ENCODE measurements at places on chromosomes 4 and X.

DNA sequence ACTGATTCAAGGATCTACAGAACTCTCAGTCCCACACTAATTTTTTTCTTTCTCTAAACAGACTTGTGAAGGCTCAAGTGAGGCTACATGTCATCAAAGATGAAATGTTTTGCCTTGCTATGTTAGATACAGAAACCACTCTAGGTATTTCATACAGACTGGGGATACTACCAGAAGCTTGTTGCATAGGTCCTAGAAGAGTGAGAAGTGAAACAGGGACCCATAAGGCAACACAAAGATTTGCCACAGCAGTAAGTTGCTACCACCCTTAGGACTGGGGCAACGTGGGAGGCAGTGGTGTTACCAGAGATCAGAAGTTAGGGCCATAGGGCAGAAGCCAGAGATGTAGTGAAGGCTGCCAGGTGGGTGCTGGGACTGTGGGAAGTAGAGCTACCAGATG is 50.7 kb upstream of the MID1IP1 start:
- DNase-seq, result no peak

GRCh38 chrX:48890934-48891401 is 6.6 kb downstream of the TIMM17B start:
- DNase-seq, result no peak

GRCh38 chr4:90254357-90254756 is 127.2 kb downstream of the CCSER1 start:
- DNase-seq, result no peak

DNA sequence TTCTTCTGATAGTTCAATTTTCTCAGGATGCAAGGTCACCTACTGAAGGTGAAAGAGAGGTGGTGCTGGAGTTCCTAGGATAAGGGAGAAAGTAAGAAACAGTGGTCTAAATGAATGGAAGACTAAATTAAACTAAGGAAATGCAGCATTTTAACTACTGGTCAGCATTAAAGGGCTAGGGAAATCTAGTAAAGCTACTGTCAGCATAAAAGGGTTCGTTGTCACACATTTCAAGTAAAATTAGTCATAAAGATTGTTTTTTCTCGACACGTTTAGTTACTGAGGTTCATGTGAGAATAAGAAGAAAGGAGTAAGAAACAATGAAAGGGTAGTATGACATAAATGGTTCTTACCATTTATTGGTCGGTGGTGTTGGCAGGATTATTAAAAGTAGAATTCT is 40.0 kb upstream of the COX18 start:
- no peak for DNase-seq

DNA sequence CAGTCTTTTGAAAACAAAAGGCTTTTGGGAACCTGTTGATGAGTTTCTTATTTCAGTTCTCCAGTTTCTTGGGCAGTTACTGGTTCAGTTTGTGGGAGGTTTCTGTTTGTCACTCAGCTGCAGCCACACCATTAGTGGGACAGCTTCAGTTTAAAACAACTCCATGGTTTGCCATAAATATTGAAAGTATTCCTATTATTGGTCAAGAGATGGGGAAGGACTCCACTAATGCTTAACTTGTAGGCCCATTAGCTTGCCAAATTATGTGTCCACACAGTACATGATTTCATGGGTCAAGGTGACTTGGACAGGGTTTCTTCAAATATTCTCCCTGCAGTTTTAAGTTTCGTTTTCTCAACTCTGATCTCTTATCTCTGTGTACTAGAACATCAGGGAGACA is 15.5 kb upstream of the ASIC5 start:
- no peak for DNase-seq

- peak; percentile 57 for DNase-seq
These were observed 210.5 kb downstream of the CHM start for GRCh38 chrX:85836868-85837267.

- peak; percentile 82 for DNase-seq
These were observed at the start of gene TET2 for GRCh38 chr4:105146276-105147015. Gene TET2 (plus strand): TSS chr4:105146876. CDS start chr4:105233943, 87,067 bp downstream.

- DNase-seq, result no peak
These were observed 66.9 kb upstream of the PCDH7 start for GRCh38 chr4:30653291-30653690.

GRCh38 chrX:140050906-140051305 is 85.6 kb upstream of the CXorf66 start:
- DNase-seq, result peak; percentile 20

GRCh38 chr4:8167815-8168214 is 9.2 kb upstream of the ABLIM2 start:
- DNase-seq, result no peak

- DNase-seq, result peak; percentile 27
These were observed 105.7 kb downstream of the PSAPL1 start for GRCh38 chr4:7328913-7329638.

- DNase-seq, result no peak
These were observed 71.1 kb upstream of the MAGEB2 start for GRCh38 chrX:30144221-30144620.

GRCh38 chr4:158649111-158649680 is 22.5 kb downstream of the C4orf46 start:
- no peak for DNase-seq

DNA sequence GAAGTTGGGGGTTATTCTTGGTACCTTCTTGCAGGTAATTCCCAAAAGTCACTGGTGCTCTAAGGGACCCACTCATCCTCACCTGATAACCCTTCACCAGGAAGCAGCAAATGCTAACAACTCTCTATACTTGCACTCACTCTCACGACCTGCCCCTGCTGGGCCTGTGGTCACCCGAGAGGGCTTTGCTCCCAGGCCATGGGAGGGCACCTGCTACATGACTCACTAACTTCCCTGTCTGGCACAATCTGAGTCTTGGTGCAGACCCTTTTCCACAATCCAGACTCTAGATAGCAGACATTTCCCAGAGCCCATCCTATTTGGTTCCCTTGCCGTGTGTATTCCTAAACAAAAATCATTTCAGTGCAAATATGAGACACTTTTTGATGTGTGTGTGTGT is 403.8 kb upstream of the FAT1 start:
- no peak for DNase-seq

DNA sequence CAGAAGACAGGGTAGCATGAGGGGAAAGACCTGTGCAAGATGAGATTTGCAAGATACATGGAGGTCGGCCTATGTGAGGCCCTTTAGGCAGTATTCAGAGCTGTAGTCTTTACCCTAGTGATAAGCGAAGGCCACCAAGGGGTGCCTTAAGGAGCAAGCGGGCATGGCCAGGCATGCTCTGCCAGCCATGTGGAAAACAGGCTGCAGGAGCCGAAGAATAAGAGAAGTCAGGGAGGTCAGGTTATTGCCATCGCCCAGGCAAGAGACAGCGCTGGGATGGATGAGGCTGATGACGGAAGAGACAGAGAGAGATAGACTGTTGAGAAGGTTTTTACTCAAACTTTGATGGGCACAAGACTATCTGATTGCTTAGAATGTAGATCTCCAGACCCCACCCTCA is 7.0 kb upstream of the FATE1 start:
- DNase-seq, result no peak

DNA sequence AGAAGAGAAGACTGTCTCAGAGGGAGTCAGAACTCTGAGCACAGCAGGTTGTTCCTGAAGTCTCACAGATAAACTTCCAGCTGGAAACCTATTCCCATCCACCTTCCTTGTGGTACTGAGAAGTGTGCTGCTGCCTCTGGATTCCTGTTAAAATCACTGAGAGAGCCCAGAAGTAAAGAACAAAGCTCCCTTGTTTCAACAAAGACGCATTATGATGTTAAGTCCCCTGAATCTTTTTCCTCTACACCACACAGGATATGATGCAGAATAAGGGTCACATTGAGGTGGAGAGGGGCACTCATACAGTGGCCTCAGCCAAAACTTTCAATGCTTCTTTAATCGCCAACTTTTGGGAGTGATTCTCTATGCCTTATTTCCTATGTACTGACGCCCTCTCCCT is 321.0 kb downstream of the OPHN1 start:
- no peak for DNase-seq

GRCh38 chr4:94068753-94069719 is 138.6 kb upstream of the SMARCAD1 start:
- DNase-seq, result peak; percentile 0

DNA sequence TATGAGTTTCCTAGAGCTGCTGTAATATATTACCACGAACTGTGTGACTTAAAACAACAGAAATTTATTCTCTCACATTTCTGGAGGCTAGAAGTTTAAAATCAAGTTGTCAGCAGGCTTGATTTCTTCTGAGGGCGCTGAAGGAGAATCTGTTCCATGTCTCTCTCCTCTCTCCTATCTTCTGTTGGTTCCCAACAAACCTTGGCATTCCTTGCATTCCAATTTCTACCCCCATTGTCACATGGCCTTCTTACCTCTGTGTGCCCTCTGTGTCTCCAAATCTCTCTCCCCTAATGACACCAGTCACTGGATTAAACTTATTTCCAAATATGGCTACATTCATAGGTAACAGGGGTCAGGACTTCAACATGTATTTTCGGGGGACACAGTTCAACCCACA is 672.7 kb downstream of the RPA4 start:
- DNase-seq, result no peak

- no peak for DNase-seq
These were observed 32.8 kb downstream of the STBD1 start for GRCh38 chr4:76339364-76339763.

GRCh38 chr4:169209388-169209883 is 61.3 kb downstream of the SH3RF1 start:
- no peak for DNase-seq

GRCh38 chr4:120838784-120839183 is 83.7 kb downstream of the PRDM5 start:
- DNase-seq, result no peak

DNA sequence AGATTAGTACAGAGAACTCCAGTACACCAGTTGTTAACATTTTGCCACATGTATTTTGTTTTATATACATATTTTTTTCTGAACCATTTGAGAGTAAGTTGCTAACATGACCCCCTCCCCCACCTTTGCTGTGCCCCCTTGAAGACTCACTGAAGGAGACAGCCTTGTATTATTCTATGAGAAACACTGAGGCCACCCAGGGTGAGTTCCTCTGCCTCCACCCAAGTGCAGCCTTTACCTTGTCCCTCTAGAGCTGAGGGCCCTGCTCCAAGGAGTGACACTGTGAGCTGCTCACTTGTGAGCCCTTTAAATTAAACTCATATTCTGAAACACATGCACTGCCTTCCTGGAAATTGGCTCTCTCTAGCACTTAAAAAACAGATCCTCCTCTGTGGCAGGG is 21.1 kb downstream of the KIT start:
- no peak for DNase-seq

GRCh38 chr4:30525662-30526315 is 194.4 kb upstream of the PCDH7 start:
- no peak for DNase-seq

GRCh38 chrX:675279-675954 is 44.8 kb downstream of the SHOX start:
- DNase-seq, result no peak

DNA sequence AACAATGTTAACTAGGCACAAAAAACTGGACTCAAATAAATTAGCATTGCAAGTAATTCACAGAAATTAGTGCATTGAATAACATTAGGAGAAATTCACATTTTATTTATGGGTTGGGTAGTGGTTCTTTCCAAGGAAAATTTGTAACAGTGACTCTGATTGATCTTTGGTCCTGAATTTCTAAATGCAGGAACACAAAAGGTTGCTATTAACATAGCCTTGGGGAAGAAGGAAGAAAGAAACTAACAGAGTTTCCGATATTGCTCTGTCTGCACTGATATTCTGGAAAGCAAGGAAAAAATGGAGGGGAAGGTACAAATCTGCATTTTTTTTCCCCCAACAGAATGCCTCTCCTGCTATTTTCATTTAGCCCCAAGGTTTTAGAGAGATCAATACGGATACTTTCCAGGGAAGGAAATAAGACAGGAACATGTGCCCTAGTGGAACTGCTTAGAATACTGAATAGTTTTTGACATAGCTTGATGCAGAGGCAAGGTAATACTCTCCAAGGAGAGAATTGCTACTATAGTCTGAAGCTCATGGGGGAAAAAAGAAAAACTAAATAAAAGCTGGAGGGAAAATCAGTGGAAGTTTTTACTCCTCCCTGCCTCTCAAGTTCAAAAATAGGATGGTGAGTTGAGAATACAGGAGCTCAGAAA is 490.1 kb downstream of the RAPGEF2 start:
- DNase-seq, result no peak

DNA sequence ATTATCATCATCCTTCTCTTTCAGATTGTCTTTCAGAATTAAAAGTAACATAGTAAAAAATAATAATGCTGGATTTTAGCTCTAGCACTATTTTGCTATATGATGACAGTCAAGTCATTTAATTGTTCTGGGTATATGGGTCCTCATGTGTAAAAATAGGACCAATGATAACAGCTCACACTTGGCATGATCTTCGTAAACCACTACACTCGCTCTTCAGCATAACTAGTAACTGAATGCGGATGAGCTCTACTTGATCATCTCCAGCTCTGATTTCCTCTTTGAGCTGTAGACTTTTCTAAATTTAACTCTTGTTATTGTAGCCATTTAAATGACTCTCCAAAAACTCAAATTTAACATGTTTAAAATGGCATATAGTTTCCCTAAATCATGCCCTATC is 831.8 kb upstream of the HS3ST1 start:
- no peak for DNase-seq

DNA sequence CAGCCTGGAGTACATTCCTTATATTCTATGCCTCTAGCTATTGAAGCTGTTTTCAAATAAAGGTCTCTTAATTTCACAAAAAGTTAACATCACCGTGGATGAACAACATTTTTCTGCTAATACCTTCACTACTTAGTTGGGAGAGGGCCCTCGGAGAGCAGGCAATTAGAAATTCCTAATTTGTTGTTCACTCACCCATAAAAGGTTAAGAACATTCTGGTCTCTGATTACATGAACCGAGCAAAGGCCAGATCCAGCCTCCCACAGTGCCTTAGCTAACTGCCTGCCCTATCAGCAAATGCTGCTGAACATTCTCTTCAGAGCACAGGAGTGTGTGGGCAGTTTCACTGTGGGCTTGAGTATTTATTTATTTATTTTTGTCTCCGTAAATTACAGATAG is 36.0 kb upstream of the TTC29 start:
- peak; percentile 43 for DNase-seq

GRCh38 chr4:53557669-53558064 is 33.6 kb downstream of the LNX1 start:
- no peak for DNase-seq

DNA sequence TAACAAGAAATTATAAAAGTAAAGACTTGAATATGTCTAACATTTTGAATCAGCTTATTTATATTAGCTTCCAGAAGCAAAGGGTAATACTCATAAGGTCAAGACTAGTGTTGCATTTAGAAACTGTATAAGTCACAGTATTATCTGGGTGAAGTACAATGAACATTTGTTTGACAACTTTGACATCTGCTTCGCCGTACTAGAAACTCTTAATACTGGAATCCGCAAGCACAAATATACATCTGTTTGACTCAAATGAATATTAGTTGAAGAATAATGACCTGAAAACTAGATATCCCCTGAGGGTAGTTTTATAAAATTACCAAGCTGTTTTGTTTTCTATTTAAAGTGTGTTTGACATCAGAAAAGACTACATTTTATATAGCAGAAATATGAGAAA is 135.4 kb upstream of the ATOH1 start:
- no peak for DNase-seq

GRCh38 chrX:81348388-81348787 is 146.5 kb downstream of the SH3BGRL start:
- no peak for DNase-seq

Measured in fibroblast of mammary gland (primary cell).